ENCODE measurements at places on chromosomes 16 and 17.

DNA sequence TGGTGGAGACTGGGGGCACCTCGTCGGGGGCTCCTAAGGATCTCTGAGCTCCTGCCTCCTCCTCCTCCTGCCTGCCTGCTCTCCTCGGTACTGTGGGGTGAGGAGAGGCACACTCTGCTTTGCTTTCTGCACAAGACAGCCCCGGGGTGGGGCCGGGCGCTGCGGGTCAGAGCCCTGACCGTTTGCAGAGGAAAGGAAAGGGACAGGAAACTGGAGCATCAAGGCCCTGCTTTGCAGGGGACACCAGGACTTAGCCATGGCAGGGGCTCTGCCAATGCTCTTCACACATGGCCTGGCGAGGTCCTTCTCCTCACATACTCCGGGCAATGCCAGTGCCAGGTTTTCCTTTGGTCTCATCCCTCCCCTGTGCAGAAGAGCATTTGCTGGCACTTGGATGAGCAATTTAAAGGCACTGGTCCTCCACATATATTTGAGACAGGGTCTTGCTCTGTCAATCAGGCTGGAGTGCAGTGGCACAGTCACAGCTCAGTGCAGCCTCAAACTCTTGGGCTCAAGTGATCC is 23.8 kb upstream of the DOC2B start:
- no peak for DNase-seq

- DNase-seq = no peak
Measured at GRCh38 chr16:88536971-88537751, 33.0 kb upstream of the ZC3H18 start.

DNA sequence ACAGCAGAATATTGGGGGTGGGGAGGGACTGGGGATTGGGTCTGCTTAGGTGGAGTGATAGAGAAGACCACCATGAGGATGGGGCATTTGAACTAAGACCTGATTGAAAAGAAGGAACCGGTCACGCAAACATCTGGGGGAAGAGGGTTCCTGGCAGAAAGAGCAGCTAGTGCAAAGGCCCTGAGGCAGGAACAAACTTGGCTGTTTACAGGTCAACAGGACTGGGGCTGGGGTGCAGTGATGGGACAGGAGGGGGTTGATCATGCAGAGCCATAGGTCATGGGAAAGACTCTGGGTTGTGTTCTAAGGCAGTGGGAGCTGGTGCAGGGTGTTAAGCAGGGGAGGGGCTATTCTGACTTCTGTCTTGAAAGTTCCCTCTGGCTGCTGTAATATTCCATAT is 1.9 kb downstream of the DRG2 start:
- DNase-seq = no peak

GRCh38 chr16:25501530-25502255 is 190.1 kb upstream of the HS3ST4 start:
- no peak for DNase-seq

DNA sequence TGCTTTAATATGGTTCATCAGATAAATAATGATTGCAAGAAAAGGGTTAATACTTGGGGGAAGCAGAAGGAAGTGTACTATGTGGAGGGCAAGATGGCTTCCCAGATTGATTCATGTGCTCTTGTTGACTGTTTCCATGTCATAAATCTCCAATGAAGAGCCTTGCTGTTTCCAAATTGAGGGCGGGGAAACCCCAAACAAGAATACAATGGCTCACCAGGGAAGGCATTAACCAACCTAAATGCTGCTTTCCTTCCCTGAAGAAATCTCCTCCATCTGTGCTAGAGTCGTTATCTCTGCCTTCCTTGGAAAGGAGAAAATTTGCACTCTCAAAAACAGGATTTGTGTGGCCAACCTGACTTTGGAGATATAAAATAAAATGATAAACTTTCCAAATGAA is 28.0 kb upstream of the CDH13 start:
- DNase-seq = no peak

DNA sequence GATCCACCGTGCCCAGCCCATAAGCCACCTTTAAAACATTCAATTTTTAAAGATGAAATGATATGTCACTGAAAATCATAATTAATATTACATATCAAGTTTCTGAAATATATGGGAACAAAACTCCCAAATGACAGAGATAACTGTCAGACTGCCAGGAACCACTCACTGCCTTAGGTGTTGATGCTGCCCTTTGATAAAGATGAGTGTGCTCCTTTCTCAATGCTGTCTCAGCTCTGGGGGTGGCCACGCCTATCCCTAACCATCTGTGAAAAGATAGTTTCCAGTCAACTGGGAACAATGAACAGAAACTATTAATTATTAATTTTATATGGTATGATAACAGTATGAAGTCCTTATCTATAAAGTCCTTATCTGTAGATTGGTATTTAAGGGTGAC is 177.7 kb downstream of the MYO1D start:
- no peak for DNase-seq

- no peak for DNase-seq
Measured at GRCh38 chr16:976389-976931, 5.1 kb upstream of the SOX8 start.

DNA sequence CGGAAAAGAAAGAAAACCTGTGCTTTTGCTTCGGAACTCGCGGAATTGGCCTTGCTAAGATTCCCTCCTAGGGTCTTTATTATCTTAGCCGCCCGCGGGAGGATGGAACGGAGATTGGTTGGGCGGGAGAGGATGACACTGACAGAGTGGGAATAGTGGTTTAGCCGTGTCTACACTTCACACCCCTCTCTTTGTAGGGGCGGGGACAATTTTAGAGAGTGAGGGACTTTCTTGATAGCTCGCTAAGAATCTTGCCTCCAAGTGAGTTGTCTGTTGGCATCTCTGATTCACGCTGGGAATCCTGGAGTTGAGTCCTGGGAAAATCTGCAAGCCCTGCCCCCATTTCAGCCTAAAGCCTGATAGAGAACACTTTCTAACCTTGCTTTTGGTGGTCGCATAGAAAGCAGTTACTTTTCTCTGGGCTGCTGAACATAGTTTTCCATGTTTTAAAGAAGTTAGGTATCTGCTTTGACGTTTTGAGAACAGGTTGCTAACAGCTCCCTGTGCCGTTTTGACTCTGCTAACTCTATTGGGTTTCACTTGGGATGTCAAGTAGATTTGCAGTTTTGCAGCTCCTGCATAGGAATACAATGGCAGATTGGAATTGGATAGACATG is 697 bp downstream of the NOL11 start:
- DNase-seq = no peak

GRCh38 chr16:50457979-50458491 is 89.2 kb upstream of the BRD7 start:
- DNase-seq = no peak

DNA sequence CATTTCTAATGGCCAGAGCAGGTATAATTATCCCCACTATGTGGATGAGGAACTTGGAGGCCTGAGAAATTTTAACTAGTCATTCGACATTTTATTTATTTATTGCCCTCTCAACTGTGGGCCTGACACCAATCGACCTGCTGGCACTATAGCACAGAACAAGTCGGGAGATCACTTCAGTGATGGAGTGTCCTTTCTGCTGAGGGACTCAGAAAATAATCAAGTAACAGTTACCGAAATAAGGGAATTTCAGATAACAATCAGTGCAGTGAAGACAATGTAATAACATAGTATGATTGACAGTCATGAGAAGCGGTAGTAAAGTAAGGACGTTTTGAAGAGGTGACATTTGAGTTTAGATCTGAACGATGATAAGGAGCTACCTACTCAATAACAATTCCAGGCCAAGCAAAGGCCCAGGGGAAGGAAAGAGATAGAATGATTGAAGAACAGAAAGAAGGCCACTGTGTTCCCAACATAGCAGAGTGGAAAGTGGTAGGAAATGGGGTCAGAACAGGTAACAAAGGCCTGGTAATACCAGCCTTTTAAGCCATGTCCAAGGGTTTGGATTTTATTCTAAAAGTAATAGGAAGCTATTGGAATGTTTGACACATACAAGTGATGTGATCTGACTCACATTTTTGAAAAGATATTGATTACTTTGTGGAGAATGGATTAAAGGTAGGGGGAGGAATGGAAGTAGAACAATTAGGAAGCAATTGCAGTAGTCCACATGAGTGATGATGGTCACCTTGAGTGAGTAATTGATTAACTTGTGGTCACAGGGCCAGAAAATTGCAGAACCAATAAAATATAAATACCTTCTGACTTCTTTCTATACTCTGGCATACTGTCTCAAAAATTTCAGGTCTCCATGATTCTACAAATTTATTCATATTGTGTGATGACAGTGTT is 1.4 kb downstream of the STXBP4 start:
- no peak for DNase-seq

- DNase-seq = no peak
Measured at GRCh38 chr16:85763616-85764015, 12.7 kb upstream of the C16orf74 start.

Data from activated CD8-positive, alpha-beta memory T cell treated with anti-CD3 and anti-CD28 coated beads for 24 hours (primary cell).